ENCODE measurements at places on chromosomes 7 and 10.

- DNase-seq: no peak
Measured at GRCh38 chr10:5259132-5259951, 62.7 kb downstream of the AKR1C4 start.

- no peak for DNase-seq
Measured at GRCh38 chr10:59283456-59284091, 78.8 kb downstream of the FAM13C start.

DNA sequence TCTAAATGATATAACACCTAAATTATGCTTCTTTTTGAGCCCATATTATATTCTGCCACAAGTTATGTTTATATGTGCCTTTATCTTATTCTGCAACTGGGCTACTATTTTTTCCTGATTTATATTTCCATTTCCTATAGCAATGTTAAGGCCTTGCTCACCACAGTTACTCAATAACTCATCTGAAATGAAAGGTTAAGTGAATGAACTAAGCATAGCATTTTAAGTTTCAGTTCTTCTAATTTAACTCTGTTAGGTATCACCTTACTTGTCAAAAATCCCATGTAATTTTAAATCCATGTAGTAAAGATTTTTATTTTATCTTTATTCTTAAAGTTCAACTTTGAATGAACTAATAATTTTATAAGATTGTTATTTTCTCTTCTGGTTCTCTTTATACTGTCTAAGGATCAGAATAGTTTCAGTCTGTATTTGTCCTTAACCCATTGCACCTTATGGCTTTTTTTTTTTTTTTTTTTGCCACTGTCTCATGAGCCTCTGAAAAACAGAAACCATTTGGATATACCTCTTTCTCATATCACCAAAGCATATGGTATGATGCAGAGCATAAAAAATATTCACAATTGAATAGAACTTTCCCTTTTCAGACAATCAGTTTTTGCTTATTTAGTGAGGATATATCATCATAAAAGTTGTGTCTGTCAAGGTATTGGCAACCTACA lies 301.8 kb upstream of the ZWINT start:
- no peak for DNase-seq

GRCh38 chr10:51145375-51145774 lies 71.1 kb downstream of the PRKG1 start:
- DNase-seq: no peak

DNA sequence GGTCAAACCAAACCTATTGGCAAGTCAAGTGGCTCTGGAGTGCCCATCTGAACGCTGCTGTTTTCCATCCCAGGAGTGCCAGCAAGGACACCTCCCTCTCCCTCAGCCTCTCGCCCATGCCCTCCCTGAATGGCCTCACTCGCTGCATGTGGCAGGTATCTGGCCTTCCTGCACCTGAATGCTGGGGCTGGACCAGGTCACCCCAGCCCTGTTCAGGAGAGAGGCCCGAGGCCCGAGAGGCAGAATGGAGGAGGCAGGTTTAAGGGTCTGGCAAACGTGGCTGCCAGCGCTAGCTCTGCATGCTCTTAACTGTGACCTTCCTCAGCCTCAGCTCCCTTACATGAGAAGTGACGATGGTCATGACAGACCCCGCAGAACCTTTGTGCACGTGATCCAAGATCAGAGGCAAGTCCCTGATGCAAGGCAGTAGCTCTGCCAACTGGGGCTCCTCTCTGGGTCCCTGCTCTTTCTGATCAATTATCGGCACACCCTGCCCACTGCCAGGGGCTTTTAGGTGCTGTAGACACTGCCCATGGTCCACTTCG lies 295.7 kb upstream of the ZMIZ1 start:
- DNase-seq: no peak
